ENCODE measurements at places on chromosomes 6 and 20.

DNA sequence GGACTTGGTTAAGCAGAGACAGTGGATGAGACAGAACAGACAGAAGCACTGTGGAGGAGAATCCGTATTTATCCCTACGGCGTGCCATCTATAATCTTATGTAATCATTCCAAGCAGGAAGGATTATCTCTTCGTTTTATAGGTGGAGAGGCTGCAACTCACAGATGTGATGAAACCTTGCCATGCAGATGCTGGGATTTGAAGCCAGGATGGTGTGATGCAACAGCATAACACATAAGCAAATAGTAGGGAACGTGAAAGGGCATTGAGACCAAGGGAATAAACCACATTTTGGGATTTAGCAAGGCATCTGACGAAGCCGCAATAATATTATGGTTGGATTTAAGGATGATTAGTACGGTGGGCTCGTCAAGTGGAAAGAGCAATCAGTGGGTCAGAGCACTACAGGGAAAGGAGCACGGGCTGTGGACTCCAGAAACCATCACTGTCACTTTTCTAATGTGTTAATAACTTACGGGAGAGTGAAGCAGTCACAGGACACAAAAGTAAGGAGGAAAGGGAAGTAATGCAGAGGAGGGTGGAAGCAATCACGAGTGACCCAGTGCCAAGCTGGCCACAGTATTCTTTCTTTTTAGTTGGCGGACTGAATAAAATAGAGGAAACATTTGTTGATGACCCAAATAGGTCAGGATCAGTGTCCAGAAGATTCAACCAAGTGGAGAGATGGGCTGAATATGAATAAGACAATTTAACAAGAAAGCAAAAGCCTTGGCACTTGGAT lies 119.6 kb upstream of the EDN1 start:
- DNase-seq: no peak

- no peak for DNase-seq
These were observed 38.4 kb upstream of the OCSTAMP start for GRCh38 chr20:46588532-46589511.

GRCh38 chr20:62696434-62696957 lies 12.1 kb upstream of the NTSR1 start:
- DNase-seq: no peak

GRCh38 chr6:111222341-111222740 lies 135.0 kb downstream of the SLC16A10 start:
- no peak for DNase-seq

DNA sequence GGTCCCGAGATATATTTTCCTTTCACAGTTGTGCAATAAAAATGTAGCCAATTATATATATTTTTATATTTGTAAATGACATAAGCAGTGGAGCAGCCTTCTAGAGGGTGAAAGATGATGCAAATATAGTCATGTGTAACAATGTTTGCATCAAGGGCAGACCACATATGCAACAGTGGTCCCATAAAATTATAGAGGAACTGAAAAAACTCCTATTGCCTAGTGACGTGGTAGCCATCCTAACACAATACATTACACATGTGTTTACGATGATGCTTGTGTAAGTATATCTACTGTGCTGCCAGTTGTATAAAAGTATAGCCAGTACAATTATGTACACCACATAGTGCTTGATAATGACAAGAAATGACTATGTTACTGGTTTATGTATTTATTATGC lies 162.8 kb downstream of the ZFAND3 start:
- DNase-seq: no peak

DNA sequence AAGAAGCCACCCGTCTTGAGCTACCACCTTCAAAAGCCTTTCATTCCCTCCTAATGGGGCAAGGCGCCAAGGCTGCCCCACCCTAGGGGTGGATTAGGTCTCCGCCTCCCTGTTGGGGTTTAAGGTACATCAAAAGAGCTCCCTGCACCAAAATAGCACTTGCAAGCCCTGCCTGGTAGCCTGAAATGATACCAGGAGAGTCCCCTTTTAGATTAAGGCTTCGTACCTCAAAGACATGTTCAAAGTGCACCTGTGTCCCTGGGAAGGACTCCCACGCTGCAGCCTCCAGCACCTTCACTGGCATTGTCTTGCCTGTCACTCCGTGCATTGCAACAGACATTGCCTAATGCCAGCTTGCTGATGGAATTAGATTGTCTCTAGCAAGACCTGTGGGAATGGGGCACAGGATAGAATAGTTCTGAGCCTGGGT lies 15.7 kb upstream of the CDKN1A start:
- peak; percentile 79 for DNase-seq

GRCh38 chr6:73766040-73766439 lies 70.0 kb downstream of the CD109 start:
- DNase-seq: no peak

- no peak for DNase-seq
These were observed 62.0 kb downstream of the RSPO3 start for GRCh38 chr6:127180426-127180825.

DNA sequence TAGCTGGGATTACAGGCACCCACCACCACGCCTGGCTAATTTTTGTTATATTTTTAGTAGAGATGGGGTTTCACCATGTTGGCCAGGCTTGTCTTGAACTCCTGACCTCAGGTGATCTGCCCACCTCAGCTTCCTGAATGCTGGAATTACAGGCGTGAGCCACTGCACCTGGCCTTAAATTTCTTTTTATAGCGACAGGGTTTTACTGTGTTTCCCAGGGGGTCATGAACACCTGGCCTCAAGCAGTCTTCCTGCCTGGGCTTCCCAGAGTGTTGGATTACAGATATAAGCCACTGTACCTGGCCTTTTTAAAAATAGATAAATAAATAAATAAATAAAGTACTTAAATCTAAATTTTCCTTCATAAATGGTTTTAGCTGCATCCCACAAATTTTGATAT lies 57.5 kb downstream of the LIN28B start:
- DNase-seq: no peak

GRCh38 chr6:70163795-70164194 lies 139.1 kb downstream of the COL9A1 start:
- no peak for DNase-seq

Measured in colonic mucosa (tissue), 4 donors.